Progenitor cell of endocrine pancreas (in vitro differentiated cells): ENCODE measurements at places on chromosomes 3 and 15.

DNA sequence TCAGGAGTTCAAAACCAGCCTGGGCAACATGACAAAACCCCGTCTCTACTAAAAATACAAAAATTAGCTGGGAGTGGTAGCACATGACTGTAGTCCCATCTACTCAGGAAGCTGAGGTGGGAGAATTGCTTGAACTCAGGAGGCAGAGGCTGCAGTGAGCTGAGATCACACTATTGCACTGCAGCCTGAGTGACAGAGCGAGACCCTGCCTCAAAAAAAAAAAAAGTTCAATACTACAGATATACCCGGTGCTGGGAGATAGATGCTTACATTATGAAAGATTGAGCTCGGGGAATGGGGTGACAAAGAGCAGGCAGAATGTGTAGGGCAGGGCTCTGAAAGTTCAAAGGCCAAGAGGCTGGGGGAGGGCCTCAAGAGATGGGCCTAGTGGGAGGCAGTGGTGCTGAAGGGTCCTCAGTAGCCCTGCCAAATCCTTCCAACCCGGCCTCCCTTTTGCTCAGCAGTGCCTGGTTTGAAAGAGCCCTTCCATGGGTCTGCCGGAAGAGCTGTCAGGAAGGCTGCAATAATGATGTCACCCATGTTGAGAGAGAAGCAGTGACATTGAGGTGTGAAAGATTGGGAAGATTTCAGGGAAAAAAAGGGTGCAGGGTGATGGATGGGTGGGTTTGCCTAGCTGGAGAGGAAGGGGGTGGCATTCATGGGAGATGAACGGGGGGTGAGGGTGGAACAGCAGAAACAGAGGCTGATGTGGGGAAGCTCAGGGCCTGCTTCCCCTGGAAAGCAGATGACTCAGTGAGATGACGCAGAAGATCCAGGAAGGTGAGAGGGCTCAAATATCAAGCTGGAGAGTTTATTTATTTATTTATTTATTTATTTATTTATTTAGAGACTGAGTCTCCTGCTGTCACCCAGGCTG, 20.0 kb upstream of the IREB2 start:
- no peak for DNase-seq

DNA sequence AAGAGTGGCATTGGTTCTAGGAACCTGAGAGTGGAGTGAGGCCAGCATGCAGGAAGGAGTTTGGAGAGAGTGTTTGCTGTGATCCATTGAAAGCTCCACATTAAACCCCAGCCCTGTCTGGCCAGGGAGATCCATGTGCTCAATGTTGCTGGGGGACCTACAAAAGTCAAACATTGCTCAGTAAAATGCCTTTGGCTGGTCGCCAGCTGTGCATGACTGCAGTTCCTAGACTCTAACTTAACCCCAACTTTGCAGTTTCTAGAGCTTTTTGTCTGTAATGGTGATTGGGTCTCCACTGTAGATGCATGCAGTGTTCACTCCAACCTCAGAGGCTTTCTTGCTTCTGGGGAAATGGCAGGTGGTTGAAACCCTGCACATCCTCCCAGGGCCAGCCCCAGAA, 99.7 kb upstream of the ABHD17C start:
- no peak for DNase-seq

DNA sequence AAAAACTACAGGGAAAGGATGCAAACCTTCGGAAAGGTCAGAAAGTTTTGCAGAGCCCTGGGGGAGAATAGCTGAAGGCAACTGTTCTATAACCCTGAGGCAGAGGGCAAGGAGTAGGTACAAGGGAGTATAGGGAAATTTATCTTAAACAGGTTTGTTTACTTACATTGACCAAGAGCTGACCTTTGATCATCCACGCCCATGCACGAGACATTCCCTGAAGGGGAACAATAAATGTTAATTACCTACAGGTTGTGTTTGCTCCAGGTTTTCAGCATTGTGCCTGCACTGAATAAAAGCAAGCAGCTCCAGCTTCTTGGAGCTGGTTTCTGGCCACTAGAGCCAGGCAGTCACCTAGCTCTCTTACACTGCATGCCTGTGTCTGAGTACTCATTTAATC, 524.5 kb upstream of the TGFBR2 start:
- no peak for DNase-seq

- no peak for DNase-seq
Measured at GRCh38 chr3:31180274-31180673, 285.8 kb upstream of the GADL1 start.

GRCh38 chr3:195179776-195180489, 91.0 kb downstream of the XXYLT1 start:
- DNase-seq, result no peak

GRCh38 chr3:184419171-184419570, 39.3 kb downstream of the CHRD start:
- no peak for DNase-seq

DNA sequence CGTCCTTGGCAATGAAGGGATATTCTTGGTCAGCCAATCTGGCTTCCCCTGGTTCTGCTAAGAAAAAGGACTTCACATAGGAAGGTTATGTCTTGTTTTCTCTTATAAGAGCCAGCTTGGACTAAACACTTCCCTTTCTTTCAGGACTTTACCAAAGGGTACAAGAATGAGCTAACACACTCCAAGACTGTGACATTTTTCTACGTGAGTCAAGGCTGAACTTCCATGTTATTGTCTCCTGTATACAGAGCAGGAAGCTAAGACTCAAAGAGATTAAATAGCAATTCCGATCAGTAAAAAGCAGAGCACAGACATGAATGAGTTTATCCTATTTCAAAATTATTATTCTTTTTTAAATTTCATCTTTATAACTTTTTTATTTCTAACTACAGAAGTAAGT, 63.3 kb upstream of the STT3B start:
- no peak for DNase-seq

- no peak for DNase-seq
Measured at GRCh38 chr3:4313606-4314293, 10.6 kb downstream of the SETMAR start.

DNA sequence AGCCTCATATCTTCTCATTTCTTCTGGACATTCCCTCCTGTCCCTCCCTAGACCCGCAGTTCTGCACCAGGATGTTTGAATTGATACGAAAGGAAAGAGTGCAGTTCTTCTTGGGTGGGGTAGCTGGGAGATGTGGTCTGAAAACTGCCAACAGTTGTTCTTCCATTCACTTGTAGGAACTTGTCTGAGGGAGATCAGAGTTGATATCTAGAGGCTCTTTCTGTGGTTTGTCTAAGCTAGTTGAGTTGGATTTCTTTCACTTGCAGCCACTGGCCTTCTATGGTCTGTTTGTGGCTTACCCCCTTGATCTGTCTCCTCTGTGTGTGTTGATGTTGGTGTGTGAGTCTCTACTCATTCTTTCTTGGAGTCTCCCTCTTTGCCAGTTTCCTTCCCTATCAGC, 42.5 kb upstream of the PIK3CB start:
- no peak for DNase-seq

DNA sequence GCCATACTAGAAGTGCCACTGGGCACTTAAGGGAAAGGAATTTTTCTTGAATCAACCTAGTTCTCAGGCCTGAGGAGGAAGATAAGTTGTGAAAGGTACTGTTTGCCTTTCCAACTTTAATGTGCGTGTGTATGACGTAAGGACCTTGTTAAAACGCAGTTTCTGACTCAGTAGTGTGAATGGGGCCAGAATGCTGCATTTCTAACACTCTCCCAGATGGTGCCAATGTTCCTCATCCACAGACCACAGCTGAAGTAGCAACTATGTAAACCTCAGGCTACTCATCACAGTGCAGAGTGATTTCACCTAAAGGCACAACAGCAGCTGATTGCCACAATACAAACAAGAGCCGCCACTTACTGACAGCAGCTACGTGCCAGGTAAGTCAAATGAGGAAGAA, 103.6 kb downstream of the OTOL1 start:
- DNase-seq, result no peak

- no peak for DNase-seq
Measured at GRCh38 chr3:23834082-23834870, 28.5 kb downstream of the UBE2E1 start.

GRCh38 chr15:63083044-63083443, 38.6 kb upstream of the LACTB start:
- DNase-seq, result no peak

GRCh38 chr3:114804099-114804498, 343.0 kb downstream of the ZBTB20 start:
- no peak for DNase-seq

- DNase-seq, result no peak
Measured at GRCh38 chr3:153165261-153165681, 3.2 kb downstream of the RAP2B start.

DNA sequence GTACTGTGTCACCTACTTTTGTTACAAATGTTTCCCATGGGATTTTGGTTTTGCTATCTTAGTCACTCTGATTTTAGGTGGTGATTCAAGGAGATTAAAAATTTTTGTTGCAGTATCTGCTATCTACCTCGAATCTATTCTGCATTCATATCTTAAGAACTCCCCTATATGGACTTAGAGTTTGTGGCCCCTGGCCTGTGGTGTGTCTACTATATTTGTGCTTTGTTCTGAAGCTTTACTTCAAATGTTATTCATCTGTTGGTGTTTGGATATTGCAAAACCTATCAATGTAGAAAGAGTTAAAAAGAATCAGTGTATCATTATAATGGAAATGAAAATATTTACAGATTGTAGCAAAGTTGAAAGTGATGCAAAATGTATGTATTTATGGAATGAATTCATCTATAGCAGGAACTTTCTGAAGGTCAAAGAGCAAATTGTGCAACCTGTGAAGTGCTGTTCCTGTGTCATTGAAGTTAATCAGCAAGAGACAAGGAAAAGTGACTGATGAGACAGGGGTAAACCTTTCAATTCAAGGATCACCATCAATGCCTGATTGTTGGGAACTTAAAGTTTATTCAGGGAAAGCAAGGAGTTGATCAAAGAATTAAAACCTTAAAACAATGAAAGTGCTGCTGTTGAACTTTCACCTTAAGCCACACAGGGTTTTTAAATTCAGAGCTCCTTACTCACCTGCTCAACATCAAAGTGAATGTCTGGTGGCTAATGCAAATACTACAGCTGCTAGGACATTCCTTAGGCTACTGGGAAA, 71.0 kb downstream of the SLMAP start:
- DNase-seq, result no peak

DNA sequence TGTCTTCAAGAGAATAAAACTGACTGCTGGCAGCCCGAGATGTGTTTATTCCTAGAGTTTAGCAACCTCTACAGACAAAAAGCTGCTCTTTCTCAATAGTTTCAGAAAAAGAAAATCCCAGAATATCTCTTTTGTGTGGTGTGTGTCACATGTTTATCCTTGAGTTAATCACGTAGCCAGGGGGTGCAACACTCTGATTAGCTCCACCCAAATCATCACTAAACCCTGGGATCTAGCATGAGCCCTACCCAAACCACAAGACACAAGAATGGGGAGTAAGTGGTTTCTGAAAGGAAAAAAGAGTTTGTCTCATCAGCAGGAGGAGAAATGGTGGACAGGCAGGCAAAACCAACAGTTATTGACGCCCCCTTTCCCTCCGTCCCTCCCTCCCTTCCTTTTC, 78.5 kb upstream of the AGBL1 start:
- DNase-seq, result no peak

GRCh38 chr15:95405447-95405846, 925.1 kb upstream of the NR2F2 start:
- DNase-seq, result no peak

DNA sequence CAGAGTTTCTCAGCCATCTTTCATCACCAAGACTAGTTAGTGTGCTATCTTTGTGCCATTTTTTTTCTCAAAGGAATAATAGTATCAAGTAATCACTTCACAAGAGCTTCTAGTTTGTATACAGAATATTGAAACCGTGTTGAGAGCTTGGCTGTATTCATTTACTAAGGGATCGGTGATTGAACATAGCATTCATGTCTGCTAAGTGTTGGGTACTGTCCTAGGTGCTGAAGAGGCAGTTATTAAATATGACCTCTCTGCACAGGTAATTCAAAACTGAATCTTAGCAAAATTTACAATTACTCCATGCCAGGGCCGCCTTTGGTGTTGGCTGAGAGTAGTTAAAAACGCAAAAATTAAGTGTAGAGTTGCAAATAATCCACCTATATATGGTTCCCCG, 355.3 kb upstream of the RORA start:
- DNase-seq, result no peak
